AG09309 (cell line): ENCODE measurements at places on chromosomes 7 and 10.
A peak's percentile ranks its signal among the peaks of the same experiment; 100 is the strongest.

DNA sequence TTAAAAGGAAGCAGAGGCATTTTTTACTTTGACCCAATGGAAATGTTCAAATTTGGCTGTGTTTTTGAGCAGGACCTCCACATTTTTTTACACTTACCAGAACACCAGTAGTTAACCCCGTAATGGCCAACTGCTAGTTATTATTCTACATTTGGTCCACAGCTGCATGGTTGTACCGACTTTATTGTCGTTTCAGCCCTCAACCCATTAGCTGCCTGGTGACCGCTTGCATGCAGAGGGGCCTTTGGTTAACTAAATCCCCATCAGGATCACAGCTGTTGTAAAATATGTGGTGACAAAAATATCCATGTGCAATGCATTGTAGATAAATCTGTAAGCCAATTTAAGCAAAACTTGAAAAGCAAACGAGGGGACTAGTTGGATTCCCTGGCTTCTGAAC is 342.2 kb upstream of the MEOX2 start:
- no peak for DNase-seq

DNA sequence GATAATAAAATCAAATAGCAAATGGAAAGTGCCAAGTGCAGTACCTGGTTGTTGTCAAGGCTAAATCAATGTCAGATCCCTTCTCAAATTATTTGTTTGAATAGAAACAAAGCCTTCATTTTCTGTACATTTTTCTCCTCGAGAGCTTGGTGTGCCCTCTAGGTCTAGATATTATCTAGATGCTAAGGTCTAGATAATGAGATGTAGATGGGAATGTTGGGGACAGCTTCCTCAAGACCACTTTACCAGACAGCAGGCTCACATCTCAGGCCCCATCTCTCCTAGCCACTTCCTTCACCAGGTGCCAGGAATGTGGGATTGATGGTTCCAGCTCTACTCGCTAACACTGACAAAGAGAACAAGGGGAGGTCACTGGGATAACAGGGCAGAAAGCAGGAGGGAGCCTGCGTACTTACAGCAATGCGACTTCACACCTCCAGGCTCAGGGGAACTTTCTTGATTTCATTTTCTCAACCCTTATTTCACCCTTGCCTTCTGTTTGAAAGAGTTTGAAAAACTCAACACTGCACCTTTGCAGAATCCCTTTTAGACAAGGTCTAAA is 451.4 kb upstream of the VSTM2A start:
- no peak for DNase-seq

- DNase-seq: no peak
Measured at GRCh38 chr10:97647556-97647955, 7.1 kb downstream of the PI4K2A start.

DNA sequence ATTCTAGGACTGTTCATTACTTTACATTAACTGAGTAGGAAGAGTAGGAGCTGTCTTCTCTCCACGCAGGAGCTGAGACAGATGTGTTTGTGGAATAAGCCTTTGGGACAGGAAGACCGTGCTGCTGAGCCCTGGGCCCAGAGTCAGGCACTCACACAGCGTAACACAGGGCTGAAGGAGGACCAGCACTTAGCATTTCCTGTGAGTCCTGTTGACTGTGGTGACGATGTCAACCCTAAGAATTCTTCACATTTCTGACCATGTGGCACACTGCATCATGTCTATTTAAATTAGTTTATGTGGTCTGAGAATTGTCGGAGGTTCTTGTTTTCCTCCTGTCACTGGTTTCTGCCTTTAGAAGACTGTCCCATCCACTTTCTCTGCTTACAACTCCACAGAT is 117.2 kb downstream of the PIP4K2A start:
- DNase-seq: no peak

GRCh38 chr10:18140149-18140956 is at the start of gene CACNB2:
CACNB2 (plus strand) TSS chr10:18140424.
- no peak for DNase-seq

DNA sequence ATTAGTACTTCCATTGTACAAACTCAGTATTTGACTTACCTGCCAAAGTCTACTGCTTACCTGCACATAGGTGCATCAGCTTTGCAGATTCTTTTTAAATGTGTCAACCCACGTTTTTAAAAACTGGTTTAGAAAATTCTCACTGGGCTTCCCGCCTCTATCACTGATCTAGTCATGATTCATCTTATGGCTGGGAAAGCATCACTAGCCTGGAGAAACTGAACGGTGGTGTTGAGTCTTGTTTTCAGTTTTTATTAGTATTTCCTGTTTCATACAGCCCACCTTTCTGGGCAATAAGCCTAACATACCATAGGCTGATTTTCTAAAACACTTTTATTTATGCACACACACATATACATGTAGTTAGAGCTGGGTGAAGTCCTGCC is 19.7 kb downstream of the DOCK1 start:
- no peak for DNase-seq

- DNase-seq: no peak
Measured at GRCh38 chr7:81277691-81278090, 358.8 kb upstream of the SEMA3C start.

DNA sequence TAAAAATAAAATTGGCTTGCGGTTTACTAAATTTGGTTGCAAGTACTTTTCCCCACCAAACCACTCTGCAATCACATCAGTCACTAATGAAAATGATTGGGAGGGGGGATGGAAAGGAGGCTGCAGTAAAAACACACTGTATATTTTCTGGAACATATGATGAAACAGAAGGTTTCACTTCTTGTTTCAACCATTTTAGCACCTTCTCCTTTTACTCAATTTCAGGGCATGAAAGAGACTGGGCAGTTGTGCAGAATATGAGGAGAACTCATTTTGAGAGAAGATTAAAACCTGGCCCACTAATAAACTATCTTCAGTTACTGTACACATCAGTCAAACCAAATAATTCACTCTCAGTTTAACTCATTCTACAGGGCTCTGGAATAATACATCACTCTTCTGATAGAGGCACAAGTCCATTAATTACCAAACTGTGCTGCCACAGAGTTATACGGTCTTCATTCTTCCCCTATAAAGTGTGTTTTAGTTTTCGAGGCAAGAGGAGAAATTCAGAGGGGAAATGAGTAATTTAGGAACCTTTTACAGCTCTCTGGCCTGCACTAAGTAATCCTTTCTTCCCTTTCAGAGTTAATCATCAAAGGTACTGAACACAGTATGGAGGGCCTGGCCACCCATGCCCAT is 25.5 kb downstream of the JAZF1 start:
- DNase-seq: no peak

- DNase-seq: no peak
Measured at GRCh38 chr10:123991611-123992570, 100.3 kb upstream of the CPXM2 start.

GRCh38 chr7:34096777-34097176 is 191.4 kb downstream of the BMPER start:
- DNase-seq: no peak

DNA sequence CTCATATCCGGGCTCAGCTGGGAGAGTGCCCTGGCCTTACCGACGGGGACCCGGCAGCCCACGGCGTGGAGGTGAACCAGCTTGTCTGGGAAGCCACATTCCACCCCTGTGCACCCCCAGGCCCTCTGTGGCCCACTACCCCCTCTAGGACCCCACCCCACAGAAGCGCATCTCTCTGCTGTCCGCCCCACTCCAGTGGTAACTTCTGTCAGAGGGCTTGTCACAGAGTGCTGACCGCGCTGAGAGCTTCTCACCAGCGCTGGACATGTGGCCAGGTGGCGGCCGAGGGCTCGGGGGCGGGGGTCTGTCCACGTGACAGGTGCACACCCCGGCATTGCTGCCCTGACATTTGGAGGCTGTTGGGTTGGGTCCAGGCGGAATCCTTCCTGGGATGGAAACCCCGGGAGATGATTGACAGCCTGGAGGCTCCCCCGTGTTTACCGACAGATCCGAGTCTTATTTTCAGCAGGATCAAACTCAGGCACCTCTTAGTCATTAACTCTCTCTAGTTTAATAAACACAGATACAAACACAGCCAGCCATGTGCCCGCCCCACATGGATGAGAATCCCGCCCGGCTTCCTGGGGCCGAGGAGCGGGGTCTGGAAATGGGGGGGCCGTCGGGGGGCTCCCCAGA is 5.1 kb downstream of the ELFN1 start:
- no peak for DNase-seq

GRCh38 chr7:50335795-50336754 is 31.6 kb downstream of the IKZF1 start:
- DNase-seq: no peak

GRCh38 chr10:11353006-11353896 is 258.2 kb downstream of the USP6NL start:
- DNase-seq: no peak

DNA sequence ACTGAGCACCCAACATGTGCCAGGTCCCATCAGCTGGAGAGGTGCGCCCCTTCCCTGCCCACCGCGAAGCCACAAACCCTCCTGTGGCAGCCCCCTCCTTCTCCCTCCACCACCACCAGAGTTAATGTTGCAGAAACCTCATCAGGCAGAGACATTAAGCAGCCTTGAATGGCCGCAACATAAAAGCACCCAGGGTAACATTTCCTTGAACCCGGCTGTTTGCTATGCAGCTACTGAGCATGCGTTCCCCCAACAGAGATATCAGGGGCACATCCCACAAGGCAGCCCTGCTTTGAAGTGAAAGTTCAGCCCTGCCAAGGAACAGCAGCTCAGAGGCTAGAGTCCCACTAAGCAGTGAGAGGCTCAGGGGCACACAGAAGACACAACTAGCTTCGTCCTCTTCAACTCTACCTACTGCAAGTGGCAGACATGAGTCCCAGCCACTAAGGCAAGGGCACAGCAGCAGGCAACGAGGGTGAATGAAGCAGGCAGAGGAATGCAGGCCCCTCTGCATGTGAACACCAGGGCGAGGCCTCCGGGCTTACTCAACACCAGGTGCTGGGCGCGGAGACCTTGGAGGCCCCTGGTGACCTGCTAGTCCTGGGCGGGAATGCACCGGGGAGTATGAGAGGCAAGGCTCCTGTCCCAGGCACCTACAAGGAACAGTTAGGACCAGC is 107.4 kb downstream of the SLIT1 start:
- DNase-seq: no peak

- DNase-seq: no peak
Measured at GRCh38 chr10:118458957-118459641, 117.0 kb upstream of the FAM204A start.

DNA sequence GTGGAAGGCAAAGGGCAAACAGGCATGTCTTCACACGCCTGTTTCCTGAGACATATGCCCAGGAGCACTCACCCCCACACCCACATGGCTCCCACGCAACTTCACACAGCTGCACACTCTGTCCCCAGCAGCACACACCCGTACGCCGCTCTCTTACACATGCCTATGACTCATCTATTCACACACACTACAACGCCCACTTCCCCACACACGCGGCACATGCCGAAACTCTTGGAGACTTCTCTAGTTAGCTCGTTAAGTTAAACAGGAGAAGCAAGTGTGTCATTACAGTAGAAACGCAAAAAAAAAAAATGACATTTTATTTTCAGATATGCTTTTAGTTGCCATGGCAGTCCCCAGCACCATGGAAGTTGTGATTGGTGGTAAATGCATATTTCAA is 6.7 kb downstream of the CALN1 start:
- no peak for DNase-seq

GRCh38 chr10:110873951-110874350 is 2.2 kb downstream of the PDCD4 start:
- no peak for DNase-seq

GRCh38 chr10:100327007-100327717 is 2.9 kb downstream of the PKD2L1 start:
- no peak for DNase-seq

GRCh38 chr7:96407427-96407826 is 85.5 kb upstream of the SLC25A13 start:
- peak; percentile 5 for DNase-seq

DNA sequence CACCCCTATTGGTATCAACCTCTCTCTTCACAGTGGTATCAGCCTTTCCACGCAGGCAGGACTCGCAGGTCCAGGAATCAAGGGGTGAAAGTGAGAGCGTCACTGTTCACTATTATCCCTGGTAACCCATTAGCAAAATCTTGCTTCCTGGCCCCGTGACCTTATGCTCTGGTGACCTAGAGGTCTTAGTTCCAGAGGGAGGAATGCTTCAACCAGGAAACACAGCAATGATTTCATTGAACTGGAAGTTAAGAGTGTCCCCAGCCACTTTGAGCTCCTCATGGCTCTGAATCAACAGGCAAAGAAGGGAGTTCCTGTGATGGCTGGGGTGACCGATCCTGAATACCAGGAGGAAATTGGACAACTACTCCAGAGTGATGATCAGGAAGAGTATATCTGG is 90.6 kb downstream of the CUL2 start:
- no peak for DNase-seq

- no peak for DNase-seq
Measured at GRCh38 chr7:30479202-30480120, 877 bp upstream of the NOD1 start.

DNA sequence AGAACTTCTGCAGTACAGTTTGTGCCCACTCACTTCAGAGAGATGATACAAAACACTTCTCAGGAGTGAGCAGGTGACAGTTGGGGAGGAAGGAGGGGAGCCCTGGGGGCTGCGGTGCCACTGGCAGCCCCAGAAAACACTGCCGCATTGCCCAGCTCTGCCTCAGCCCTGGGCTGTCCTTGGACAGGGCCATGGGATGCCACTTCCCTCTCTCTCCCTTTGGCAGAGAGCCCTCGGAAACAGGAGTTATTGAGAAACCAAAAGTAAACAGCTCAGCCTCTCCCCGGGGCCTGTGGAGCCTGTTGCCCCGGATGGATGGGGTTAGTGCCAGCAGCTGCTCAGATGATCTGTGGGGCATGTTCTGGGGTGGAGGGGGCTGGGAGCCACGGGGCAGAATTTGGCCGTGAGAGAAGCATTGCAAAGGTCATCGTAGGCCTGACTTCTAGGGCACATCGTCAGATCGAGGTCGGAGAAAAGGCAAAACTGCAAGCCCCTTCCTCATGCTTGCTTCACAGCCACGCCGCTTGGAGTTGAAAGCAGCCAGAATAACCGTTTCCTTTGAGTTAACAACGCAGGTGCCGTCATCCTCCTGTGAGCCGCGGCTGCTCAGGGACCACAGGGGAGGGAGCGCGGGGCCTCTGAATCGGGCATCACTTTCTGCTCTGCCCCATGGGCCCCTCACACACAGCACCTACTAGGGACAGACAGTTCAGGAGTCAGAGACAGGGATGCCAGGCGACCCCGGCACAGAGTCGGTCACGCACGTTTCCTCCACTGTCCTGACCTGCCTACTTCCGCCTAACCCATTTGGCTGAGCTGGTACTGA is 256.4 kb downstream of the CAMK1D start:
- DNase-seq: no peak

DNA sequence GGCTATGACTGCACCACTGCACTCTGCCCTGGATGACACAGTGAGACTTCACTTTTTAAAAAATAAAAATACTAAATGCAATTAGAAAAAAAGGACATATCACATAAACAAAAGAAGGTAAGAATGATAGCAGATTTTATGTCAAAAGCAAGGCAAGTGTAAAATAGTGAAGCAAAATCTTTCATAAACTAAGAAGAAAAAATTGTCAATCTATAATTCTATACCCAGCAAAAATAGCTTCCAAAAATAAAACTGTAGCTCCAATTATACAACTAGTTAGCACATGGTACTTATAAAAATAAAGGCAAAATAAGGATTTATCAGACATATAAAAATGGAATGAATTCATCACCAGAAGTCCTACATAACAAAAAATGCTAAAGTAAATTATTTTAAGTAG is 85.4 kb upstream of the SVIL start:
- DNase-seq: no peak

GRCh38 chr7:159091480-159092475 is 52.9 kb downstream of the VIPR2 start:
- no peak for DNase-seq

- no peak for DNase-seq
Measured at GRCh38 chr7:130489140-130489983, 2.5 kb upstream of the MEST start.
